ENCODE measurements at places on chromosomes 11 and 22.

GRCh38 chr22:27461470-27461869 lies 340.1 kb downstream of the MN1 start:
- DNase-seq: no peak

DNA sequence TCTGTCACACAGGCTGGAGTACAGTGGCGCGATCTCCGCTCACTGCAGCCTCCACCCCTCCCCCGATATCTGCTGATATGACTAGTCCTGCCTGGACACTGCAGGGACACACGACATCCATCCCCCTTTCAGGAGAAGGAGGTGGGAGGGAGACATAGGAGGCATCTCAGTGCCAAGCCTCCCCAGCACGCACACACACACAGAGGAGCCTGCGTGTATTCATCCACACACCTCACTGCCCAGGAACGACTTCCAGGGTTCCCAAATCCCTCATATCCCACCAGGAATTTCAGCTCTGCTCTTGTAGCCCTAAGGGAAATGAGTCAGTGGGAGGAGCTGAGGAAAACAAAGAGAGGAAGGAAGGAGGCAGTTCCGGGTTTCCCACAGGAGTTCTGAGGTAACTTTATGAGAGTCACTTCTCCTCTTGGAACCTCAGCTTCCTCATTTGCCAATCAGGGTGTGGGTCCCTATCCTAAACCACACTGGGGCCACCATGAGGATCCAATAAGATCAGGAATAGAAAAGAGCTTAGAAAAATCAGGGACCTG lies 37.2 kb upstream of the ACER3 start:
- no peak for DNase-seq

DNA sequence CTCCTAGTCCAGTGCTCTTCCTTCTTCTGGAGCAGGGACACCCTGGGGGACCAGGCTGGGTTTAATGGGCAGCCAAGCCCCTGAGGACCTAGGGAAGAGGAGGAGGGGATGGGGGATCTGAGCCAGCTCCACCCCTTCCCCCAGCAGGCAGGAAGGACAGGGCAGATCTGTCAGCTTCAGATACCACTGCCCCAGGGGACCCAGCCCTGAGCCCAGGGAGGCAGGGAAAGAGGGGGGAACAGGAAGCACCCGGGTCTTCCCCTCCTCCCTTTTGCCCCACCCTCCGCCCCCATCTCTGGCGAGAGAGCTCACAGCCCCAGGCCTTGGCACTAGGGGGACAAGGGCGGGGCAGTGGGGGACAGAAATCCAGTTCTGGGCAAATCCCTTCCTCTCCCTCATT lies 11.7 kb upstream of the SOX10 start:
- DNase-seq: no peak

DNA sequence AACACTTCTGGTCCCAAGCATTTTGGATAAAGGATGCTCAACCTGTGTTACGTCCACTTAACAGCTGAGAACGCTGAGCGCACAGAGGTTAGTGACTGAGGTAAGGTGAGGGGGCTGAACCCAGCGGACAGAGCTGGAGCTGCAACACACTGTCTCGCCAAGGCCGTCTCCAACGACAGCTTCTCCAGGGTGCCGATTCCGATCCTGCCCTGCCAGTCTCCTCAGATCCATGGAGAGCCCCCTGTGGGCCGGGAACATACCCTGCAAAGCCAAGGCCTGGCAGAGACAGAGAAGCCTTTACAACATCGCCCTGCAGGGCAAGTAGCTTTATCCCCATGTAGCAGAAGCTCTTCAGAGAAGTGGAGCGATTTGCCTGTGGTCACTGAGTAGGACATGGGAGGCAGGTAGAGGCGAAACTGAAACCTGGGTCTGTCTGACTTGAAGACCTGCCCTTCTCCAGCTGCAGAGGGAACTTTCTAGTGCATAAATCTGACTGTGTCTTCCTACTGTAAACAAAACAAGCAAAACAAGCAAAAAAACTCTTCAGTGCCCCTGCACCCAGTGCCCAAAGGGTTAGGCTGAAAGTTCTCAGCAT lies 72.8 kb downstream of the SCUBE1 start:
- DNase-seq: no peak

GRCh38 chr22:33519974-33520903 lies 400.0 kb downstream of the LARGE1 start:
- no peak for DNase-seq

- DNase-seq: no peak
Measured at GRCh38 chr11:68840661-68841653, 759 bp downstream of the CPT1A start.

DNA sequence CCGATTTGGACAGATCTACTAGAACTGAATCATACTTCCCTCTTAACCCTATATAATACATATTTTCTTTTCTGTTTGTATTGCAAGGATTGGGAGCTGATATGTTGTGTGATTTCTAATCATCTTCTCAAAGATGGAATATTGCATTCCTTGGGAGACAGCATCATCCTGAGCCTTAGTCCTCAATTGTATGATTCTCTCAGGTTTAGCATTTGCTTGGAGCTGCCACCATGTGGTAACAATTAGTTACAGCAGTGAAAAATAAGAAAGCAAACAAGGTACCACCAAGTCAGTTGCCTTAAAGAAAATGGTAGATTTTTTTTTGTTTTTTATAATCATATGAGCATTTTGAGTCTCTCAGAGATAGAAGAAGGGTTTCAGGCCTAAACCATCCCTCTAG lies 11.9 kb downstream of the SNX19 start:
- DNase-seq: no peak

- no peak for DNase-seq
Measured at GRCh38 chr11:113497066-113497910, 22.1 kb upstream of the DRD2 start.

DNA sequence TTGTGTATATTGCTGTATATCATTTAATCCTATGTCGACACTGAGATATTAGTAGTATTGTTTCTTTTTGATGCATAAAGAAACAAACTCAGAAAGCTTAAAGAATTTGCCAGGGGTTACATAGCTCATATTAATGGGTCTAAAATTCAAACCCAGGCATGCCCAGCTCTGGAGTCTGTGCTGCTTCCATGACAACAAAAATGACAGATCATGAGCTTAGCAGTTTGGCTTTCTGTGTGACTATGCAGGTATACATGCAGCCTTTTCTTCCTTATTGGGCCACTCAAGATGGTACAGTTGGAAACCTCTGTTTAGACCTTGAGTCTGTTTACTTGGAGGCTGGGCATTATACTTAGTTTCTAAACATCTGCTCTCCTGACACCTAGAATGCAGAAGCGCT lies 220.5 kb upstream of the TENM4 start:
- no peak for DNase-seq

- no peak for DNase-seq
Measured at GRCh38 chr11:95415837-95416304, 184.9 kb upstream of the SESN3 start.

DNA sequence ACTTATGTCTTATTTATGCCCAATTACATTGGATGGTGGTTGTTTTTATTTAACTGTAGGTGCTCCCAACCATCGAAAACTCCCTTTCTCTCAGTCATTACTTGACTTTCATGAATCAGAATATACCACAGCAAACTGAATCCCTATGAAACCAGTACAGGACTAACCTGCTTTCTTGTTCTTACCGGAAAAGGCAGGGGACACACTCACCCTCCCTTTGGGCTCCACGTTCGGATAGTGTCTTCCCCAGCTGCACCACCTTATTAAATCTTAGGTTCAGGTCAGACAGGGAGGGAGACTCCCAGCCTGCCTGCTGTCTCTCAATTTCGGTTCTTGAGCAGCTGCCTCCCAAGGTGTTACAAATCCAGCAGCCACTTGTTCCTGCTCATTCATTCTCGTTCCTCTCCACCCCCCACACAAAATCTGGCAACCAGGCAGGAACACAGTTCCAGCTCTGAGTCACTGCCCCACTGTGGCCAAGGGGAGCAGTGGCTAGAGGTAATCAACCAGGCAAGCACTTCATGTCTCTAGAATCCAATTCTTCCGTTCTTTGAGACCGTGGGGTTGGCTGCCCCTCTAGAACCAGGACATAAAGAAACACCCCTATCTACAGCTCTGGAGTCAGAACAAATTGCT lies 133.0 kb downstream of the PLEKHA7 start:
- no peak for DNase-seq

DNA sequence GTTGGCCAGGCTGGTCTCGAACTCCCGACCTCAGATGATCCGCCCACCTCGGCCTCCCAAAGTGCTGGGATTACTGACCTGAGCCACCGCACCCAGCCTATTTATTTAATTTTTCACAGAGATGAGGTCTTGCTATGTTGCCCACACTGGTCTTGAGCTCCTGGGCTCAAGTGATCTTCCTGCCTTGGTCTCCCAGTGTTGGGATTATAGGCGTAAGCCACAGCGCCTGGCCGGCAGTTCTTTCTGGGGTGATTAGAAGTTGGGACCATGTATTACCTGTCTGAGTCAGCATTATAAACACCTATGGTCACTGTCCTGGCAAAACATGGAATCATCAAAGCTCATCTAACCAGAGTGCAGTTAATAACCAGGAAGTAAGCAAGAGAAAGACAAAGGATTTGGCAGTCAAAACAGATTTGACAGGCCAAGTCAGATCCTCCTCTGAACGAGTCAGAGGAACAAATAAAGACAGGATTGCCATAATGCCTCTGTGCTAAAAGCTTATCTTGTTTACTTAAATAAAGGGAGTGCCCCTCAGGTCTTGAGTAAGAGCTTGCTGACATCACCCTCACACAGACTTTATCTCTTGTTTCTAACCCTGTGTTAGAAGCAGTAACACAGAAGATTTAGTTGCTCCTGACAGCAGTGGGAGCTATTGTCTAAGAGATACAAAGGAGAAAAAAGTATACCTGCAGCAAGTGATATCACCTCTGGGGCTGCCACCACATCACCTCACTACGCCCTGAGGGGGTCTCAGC lies 3.7 kb downstream of the SERPIND1 start:
- DNase-seq: no peak

GRCh38 chr11:68287419-68287818 lies 15.6 kb upstream of the C11orf24 start:
- DNase-seq: no peak

All from stimulated activated CD8-positive, alpha-beta memory T cell treated with anti-CD3 and anti-CD28 coated beads, Interleukin-12 subunit alpha, Interleukin-12 subunit beta, amount 100 ng/mL, for 1 hour (primary cell).